ENCODE measurements at places on chromosomes 6 and 20.

- DNase-seq: peak; percentile 63
Observed at GRCh38 chr20:36064658-36065426, 89.7 kb upstream of the EPB41L1 start.

DNA sequence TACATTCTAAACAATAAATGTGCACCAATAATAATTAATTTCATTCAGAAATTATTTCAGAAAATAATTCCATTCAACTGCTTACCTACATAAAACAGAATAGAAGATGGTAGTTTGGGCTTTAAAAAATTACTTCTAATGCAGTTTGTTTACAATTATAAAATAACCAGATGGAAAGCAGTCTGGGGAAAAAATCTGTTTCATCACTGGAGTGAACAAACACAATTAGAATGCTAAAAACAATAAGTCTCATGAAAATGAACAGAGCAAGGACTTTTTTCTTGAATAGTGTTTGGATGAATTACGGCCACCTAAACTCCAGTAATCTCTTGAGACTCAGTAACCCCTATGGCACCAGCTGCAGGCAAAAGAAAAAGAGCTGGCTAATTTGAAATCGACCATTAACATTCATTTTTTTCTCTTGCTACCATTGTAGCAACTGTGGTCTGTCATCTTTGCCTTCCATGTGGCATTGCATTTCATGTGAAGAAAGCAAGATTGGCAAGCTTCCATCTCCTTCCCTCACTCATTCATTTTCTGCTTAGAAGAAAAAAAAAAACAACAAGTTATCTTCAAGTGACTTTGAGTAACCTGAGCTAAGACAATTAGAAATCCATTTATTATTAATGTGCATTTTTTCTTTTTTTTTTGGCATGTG, 88.4 kb upstream of the CEP85L start:
- DNase-seq: no peak

DNA sequence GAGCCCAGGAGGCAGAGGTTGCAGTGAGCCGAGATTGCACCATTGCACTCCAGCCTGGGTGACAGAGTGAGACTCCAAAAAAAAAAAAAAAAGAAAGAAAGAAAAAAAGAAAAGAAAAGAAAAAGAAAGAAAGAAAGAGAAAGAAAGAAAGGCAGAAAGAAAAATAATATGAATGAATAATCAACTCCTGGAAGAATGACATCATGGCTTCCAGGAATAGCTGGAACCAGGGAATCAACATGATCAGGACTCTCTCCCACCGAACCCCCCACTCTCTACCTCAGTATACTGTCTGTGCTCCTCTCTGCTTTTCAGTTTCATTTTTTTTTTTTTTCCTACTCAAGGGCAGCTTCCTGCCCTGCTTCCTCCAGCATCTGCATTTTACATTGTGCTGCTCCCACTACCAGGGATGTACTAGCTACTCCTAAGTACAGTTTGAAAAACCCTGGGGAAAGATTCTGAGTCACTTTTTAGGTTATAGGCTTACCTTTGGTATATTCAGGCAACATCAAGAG, 19.7 kb upstream of the MTCL3 start:
- no peak for DNase-seq

- no peak for DNase-seq
Observed at GRCh38 chr20:49584418-49585382, 16.8 kb upstream of the PTGIS start.

DNA sequence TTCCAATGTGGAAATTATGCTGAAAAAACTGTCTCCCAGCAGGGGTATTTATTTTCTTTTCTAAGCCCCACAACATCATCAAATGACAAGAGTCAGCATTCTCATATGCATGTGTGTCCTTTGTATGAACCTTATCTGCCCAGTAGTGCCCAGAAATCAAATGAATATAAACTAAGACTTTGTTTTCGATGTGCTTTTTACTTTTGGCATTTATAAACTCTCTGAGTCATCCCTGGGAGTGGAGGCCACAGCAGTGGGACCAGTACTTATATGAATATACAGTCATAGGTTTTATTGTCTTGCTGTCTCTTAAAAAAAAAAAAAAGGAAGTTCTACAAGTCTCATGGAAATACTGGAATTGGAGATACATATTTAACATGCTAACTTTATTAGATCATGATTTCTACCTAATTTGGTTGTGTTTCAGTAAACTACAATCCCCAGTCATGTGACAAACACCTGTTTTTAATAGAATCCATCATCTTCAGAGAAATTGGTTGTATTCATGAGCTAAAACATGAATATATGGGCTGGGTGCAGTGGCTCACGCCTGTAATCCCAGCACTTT, 99.2 kb upstream of the TMEM181 start:
- DNase-seq: no peak

GRCh38 chr6:123901436-123901835, 97.8 kb downstream of the NKAIN2 start:
- DNase-seq: no peak

DNA sequence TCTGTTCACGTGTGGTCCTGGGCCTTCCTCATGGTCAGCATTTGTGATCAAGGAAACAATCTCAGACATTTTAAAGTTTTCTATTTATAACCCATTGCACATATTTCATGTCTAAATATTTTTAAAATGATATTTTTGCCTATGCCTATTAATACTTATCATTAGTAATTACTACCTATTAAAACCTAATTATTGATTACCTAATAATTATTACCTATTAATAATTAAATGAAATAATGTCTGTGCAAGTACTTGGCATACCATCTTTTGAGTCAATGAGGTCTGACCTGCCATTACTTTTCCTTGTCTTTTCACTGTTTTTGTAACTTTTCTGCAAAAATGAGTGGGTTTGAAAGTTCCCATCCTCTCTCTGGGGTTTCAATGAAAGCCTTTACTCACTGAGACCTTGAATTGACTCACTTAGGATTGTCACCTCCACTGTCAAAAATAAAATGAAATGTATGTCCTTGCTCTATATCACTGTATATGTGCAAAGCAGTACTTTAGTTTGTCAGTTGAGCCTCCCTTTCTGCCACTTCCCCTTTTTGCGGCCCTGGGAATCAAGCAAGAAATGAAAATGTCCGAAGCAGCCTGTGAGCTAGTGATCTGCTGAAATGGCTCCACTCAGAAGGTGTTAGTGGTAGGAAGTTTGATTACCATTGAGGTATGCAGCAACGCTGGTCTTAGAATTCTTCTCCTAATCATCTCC, 87.8 kb downstream of the L3MBTL3 start:
- no peak for DNase-seq

DNA sequence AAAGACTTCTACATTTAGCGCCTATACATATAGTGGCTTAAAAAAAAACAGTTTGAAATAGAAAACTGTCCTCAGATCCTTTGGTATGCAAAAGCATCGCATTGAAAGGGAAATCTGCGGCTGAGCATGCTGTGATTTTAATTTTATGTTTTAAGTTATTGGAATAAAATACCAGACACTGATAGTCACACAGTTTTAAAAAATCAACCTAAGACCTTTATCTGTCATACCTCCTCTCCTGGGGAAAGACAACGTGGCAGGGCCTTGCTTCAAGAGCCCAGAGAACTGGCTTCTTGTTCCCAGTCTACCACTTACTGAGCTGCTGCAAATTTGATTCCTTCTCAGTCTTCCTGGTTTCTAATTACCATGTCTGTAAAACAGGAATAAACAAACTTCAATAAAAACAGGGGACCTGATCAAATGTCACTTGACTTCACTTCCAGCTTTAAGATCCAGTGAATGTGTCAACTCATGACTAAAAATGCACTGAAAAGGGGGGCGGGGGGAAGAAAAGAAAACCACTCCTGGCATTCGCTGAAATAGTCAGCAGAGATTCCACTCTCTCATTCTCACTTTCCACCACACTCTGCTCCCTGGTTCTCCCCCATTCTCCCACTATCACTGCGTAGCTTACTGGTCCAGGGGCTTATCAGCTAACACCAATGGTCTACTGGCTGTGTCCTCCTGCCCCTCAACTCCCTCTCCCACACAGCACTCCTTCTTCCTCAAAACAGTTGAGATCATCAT, 494.7 kb upstream of the MARCKS start:
- no peak for DNase-seq

GRCh38 chr6:1903780-1904465, 294.2 kb downstream of the FOXC1 start:
- no peak for DNase-seq

DNA sequence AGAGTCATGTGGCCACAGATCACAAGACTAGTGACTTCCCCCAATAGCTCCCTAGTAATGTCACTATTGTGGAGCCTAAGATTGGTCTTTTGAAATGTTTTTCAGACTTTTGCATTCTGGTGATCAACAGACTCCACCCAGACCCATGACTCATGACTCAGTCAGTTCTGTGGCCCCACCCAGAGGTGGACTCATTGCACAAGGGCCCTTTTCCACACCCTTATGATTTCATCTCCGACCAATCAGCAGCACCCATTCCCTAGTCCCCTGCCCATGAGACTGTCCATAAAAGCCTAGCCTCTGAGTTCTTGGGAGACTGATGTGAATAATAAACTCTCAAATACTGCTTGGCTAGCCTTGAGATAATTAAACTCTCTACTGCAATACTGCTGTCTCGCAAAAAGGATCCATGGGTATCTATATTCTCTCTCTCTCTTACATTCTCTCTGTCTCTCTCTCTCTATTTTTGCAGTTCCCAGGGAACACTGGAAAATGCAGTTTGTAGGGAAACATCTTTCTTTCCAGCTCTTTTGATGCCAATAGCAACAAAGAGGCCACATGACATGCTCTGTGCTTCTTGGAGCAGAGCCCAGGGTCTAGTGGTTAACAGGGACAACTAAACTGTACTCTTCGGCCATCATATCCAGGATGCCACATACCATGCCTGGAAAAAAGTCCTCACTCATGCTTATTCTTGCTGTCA, 71.3 kb upstream of the IYD start:
- DNase-seq: no peak

GRCh38 chr6:168332020-168332419, 12.4 kb upstream of the DACT2 start:
- DNase-seq: no peak

- no peak for DNase-seq
Observed at GRCh38 chr6:152112491-152113261, 305.2 kb downstream of the ESR1 start.
